ENCODE measurements at places on chromosomes 3 and 15.

- DNase-seq = no peak
These were observed 18.4 kb downstream of the KBTBD12 start for GRCh38 chr3:127933396-127933795.

- no peak for DNase-seq
These were observed 413.4 kb downstream of the MAGI1 start for GRCh38 chr3:65625305-65625704.

- no peak for DNase-seq
These were observed 51.7 kb downstream of the UBE2E2 start for GRCh38 chr3:23254835-23255234.

GRCh38 chr3:122893754-122894668, 99.1 kb downstream of the SLC49A4 start:
- peak; percentile 34 for DNase-seq

- peak; percentile 80 for DNase-seq
These were observed at the start of gene ZNF710 for GRCh38 chr15:90001062-90001682. Gene ZNF710 (plus strand): TSS chr15:90001324. CDS start chr15:90067138, 65,814 bp downstream.

- DNase-seq = peak; percentile 56
These were observed 5.1 kb downstream of the FAM107A start for GRCh38 chr3:58572013-58572633.

GRCh38 chr3:81300324-81300927, 461.0 kb downstream of the GBE1 start:
- no peak for DNase-seq

DNA sequence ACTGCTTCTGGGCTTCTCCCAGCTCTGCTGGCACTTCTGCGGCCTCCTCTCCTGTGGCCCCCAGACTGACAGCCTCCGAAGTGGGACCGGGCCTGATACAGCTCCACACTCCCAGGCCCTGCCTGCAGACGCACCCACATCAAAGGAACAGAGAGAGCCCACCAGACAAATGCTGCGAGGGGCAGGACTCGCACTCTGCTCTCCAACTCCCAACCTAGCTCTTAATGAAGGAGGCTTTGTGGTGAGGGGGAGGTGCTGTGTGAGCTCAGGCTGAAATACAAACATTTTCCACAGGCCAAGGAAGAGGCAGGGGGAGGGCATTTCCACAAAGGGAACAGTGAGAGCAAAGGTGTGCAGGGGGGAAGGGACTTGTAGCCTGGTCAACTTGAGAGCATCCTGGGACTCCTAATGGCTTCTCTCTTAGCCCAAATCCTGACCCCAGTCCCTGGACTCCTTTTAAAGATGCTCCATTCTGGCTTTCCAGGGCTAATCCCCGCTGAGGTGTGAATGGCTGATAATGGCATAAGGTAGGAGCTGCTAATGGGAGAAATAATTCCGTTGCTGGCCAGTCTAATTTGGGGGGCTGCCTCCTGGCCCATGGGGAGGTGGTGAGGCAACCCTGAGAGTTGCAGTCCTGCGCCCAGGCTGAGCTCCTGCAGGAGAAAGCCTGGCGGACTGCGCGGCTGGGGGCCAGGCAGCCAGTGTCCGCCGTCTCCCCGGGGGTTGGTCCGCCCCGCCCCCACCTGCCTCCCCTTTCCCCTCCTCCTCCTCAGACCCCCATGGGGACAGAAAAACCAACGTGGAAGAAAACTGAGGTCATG, 9.6 kb downstream of the LINGO1 start:
- no peak for DNase-seq

GRCh38 chr15:62927196-62927595, 115.4 kb upstream of the TPM1 start:
- DNase-seq = no peak

GRCh38 chr3:158200955-158201354, 91.1 kb downstream of the RSRC1 start:
- DNase-seq = no peak

- DNase-seq = no peak
These were observed 364.2 kb downstream of the LRTM1 start for GRCh38 chr3:54563501-54564200.

DNA sequence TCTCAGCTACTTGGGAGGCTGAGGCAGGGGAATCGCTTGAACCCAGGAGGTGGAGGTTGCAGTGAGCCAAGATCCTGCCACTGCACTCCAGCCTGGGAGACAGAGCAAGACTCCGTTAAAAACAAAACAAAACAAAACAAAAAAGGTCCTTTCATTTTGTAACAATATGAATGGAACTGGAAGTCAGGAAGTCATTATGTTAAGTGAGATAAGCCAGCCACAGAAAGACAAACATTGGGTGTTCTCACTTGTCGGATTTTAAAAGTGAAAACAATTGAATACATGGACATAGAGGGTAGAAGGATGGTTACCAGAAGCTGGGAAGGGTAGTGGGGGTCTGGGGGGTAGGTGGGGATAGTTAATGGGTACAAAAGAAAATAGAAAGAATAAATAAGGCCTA, 12.5 kb upstream of the B3GALNT1 start:
- DNase-seq = no peak

- DNase-seq = peak; percentile 14
These were observed 45.2 kb downstream of the ATP2B2 start for GRCh38 chr3:10459954-10460754.

DNA sequence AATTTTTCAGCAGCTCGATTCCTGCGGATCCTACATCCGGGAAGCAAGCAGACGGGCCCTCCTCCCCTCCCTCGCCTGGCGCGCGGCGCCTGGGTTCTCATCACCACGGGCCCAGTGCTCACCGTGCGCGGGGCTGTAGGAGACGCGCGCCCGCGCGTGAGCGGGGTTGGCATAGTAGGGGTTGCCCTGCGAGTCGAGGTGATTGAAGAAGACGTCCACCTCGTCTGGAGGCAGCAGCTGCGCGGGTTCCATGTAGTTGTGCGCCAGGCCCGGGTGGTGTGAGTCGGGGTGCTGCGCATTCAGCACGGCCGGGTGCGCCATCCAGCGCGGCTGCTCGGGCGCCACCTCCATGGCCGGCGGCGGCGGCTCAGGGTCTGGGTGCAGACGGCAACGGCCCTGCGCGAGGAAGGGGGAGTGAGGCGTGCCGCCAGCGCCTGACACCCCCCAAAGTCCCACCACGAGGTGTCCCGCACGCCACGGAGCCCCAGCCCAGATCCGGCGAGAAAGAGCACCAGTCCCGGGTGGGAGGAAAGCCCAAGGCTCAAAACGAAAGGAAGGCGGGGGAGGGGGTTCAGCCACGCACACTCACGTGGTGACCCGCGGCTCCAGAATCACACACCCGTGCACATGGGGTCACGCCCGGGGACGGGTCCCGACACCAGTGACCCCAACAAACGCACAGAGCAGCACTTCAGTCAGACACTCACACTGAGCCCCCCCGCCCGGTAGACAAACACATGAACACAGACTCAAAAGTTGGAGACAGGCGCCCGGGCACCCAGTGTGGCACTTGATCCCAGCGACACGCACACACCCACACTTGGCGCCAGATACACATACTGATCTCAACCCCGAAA, 6.1 kb downstream of the GATA2 start:
- peak; percentile 26 for DNase-seq

DNA sequence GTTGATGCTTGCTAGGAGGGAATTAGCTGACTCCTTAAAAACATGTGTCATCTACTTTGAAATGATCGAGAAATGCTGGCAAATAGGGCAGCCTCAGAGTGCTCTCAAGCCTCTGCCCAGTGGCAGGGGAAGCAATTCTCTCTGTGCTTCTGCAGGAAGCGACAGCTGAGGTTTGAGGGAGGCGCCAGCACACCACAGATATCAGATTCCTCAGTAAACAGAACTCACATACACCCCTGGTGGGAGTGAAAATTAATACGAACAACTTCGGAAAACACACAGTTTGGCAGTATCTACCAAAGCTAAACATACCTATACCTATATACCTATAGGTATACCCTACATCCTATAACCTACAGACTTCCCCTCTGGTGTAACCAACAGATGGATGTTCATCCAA, 61.3 kb downstream of the NSMCE3 start:
- no peak for DNase-seq

DNA sequence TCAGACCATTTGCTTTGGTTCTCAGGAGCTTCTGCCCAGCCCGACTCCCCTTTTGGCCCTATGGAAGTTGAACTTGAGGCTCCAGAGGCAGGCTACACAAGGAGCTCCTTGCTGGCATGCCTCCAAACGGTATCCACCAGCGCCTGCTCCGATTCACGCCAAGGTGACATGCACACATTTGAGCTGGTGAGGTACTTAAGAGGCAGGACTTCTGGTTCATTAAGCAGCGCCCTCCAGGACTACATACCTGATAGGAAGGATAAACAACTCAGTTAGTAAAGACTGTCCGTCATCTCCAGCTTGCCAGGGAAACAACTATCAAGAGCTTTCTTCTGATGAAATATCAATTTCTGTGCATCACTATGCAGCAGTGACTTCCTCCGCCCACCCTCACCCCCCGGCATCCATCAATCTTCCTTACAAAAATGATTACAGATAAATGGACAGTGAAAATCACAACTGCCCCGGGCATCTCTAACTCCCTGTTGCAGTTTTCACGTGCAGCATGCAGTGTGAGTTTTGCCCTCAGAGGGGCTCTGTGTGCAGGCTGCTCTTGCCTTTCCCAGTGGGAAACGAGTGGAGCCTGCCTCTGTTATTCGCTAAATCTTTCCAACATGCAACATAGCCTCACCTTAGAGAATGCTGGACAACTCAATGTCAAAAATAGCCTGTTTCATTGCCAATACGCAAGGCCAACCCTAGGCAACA, 122.9 kb downstream of the ARRDC4 start:
- no peak for DNase-seq

- DNase-seq = no peak
These were observed 91.1 kb downstream of the MSL2 start for GRCh38 chr3:136105044-136105443.

- DNase-seq = no peak
These were observed 33.6 kb upstream of the PLSCR5 start for GRCh38 chr3:146638718-146639117.

- DNase-seq = no peak
These were observed 1.7 kb downstream of the CMTM8 start for GRCh38 chr3:32240159-32240545.

GRCh38 chr15:81957698-81958097, 88.1 kb downstream of the MEX3B start:
- no peak for DNase-seq
